GM04503 (cell line): ENCODE measurements at places on chromosomes 11 and 22.

DNA sequence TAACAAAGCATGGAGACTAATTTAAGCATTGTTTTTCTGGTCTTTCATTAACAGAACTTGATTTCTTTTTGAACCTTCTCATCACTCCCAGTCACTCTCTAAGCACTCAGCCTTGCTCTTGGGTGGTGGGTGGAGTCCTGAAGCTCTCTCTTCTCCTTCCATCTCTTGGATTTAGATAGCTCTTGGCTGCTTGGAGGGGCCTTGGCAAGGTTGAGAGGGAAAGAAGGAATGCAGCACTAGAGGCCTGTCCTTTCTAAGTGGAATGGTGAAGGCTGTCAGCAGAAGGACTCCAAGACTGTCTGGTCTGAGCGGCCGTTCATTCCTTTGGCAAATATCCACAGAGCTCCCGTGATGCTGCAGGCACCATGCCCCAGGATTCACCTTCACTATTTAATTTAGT is 168.6 kb upstream of the E2F8 start:
- DNase-seq = no peak

DNA sequence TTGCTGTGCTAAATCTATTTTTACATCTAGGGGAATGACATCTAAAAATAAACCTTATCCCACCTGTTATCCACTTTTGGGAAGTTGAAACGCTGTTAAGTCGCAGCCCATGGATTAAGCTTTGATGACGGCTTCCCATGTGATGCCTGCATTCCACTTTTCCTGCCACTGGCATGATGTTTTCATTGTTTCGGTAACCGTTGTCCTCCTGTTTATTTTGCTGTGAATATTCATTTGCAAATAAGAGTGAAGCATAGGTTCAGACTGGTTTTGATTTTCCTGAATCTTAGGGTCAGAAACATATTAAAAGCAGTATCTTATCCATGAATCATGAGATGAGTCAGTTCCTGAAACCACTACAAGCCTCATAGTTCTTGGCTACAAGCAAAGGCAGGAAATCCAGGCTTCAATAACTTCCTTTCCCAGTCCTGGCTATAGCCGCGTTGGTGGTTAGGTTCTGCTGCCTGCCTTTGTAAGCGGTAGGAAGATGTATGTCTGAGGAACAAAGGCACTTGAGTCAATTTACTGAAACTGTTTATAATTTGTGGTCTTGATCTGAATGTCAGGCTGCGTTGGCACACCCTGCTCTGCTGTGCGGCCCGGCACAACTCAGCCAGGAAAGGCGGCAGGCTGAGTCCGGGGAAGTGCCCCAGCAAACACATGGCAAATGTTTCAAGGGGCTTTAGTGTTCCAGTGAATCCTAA is 19.4 kb downstream of the TEAD1 start:
- peak; percentile 97 for DNase-seq

- peak; percentile 5 for DNase-seq
Measured at GRCh38 chr11:19218786-19219460, 17.1 kb upstream of the CSRP3 start.

- DNase-seq = no peak
Measured at GRCh38 chr11:65539744-65540289, 14.9 kb downstream of the SCYL1 start.

- DNase-seq = peak; percentile 60
Measured at GRCh38 chr11:46050003-46050461, 71.2 kb downstream of the PHF21A start.

DNA sequence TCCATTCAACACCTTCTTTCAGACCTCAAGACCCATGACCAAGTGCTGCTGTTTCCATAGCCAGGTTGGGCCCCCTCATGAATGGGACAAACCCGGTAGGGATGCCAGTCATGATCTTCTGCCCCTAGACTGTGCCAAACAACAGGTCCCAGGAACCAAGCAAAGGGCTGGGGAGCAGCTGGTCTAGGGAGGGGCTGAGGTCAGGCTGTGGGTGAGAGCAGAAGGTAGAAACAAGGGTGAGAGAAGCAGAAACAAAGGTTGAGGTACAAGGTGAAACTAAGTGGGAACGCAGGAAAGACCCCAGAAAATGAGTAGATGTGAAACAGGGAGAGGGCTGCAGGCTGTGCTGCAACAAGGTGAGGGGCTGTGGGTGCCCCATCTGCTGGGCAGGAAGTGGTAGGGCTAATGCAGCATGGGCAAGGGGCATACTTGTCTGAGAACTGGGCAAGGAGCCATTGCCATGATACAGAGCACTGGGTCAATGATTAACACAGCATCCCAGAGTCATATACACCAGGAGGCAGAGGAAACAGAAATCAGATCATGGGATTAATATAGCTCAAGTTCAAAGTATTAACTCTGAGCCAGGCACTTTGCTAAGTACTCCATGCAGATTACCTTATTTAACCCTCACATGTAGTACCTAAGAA is 45.9 kb downstream of the SLC1A2 start:
- no peak for DNase-seq

GRCh38 chr22:40031766-40032470 is 37.2 kb downstream of the FAM83F start:
- DNase-seq = no peak

GRCh38 chr11:86746514-86746913 is 53.8 kb upstream of the PRSS23 start:
- DNase-seq = no peak

DNA sequence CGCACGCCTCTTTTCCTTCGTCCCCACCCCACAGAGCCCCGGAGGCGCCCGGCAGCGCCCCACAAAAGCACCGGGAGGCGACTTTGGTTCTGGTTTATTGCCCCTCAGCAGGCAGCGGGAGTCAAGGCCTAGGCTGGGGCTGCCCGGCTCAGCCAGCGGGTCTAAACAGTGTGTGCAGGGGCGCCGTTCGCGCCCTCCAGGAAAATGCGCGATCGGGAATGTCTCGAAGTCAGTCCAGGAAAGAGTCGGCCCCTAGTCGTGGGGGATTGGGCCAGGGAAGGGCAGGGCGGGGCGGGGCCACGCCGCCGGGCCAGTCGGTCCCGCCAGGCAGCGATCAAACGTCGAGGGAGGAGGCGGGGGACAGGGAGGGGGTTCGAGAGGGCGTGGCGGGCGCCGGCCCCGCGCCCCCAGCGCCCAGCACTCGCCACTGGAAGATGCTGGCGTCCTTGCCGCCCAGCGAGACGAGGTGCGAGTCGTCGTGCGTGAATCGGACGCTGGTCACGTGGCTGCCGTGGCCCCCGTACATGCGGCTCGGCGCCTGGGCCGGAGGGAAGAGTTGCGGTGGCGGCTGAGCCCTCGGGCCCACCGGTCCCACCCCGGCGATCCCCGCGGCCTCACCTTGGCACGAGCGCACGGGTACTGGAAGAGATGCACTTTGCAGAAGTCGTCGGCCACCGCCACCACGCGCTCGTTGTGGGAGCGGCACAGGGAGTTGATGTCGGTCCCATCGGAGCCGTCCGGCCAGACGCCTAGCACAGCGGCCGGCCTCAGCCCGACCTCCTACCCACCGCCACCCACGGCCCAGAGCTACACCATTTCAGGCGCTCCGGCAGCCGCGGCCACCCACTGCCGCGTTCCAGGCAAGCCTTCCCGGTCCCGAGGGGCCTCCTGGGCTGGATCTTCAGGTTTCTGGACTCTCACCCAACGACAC is 741 bp upstream of the MTA2 start:
- no peak for DNase-seq

DNA sequence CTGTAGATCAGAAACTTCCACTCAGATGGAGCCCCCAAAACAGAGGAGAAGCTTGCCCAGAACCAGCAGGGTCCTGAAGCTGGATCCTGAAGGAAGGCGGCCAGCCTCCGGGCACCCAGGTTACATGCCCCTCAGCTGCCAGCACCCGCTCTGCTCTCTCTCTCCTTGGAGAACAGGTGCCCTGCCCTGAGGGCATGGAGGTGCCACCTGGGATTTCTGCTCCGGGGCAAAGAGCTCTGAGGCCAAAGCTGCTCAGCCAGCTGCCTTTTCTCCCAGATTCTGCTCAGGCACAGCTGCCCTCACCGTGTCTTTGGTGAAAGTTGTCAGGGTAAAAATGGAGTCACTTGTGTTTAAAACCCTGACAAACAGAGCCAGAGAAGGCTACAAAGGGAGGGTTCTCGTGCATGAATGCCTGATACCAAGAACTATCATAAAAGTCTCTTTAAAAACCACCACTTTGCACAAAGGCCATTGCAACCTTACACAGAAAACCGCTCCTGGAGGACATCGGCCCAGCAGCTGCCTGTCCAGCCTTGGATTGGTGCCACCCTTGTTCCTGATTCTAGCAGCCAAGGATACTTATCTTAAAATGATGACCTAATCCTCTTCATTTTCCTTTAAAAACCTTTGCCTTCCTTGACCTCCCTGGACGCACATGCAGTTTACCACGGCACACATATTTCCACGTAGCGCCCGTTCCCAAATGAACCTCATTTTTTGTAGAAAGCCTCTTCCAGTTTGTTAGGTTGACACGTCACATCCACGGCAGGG is 140.0 kb downstream of the CACNA1I start:
- no peak for DNase-seq

GRCh38 chr11:12200279-12200990 is 90.0 kb downstream of the MICAL2 start:
- DNase-seq = peak; percentile 73

DNA sequence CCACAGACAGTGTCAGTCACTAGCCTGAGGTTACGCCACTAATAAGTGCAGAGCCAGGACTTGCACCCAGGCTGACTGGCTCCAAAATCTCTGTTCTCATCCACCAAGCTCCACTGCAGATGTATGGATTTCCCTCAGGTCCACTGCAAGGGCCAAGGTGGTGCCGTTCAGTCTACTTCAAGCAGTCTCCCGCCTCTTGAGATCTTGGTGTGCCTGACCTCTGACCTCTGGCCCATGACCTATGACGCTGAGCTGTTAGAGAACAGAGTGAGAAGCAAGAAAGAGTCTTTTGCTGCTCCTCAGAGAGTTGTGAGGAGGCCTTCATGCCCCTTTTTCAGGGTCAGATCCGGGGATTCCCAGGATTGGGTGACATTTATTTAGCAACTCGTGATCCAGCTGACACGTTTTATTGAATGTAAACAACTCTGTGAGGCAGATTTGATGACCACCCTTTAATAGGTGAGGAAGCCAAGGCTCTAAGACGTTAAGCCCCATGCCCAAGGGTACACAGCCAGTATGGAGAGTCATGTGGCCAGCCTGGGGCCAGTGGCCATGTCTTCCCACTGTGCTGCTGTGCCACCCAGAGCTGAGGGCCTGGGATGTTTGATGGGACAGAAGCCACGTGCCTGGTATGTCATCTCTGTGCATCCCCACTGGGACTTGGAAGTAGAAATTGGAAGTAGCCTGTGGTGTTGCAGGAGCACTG is 25.2 kb downstream of the DCPS start:
- no peak for DNase-seq

GRCh38 chr11:121643479-121644186 is 190.9 kb upstream of the SORL1-AS1 start:
- DNase-seq = no peak

DNA sequence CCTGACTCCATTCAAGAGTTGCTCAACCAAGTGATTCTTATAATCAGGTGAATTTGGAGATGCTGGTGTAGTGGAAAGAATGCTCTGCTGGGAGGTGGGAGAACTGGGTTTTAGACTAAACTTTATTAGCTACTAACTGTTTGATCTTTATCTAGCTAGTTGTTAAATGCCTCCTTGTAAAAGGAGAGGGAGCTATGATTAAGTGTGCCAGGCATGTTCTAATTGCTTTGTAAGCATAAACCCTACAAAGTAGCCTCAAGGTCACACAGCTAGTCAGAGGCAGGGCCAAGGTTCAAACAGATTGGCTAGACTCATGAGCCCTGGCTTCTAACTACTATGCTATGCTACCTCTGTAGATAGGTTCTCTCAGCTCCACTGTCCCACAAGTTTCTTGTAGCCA is 105.5 kb downstream of the NXPE2 start:
- DNase-seq = no peak

- DNase-seq = no peak
Measured at GRCh38 chr11:77530879-77531278, 57.0 kb upstream of the PAK1 start.

DNA sequence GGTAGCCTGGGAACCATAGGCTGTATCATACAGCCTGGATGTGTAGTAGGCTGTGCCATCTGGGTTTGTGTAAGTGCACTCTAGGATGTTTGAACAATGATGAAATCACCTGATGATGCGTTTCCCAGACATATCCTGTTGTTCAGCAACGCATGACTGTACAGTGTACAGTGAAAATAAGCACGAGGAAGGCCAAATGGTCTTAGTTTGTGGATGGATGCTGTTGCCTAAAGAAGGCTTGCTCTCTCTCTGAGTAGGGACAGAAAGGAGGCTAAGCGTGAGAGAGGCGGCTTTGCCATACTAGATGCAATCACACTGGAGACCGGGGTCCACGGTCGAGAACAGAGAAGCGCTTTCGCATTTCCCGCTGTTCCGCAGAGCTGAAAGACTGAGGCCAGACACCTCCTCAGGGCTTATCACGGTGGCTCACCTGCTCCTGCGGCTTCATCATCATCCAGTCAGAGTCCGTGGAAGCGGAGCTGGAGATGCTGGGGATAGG is 27.6 kb upstream of the APLP2 start:
- peak; percentile 85 for DNase-seq

DNA sequence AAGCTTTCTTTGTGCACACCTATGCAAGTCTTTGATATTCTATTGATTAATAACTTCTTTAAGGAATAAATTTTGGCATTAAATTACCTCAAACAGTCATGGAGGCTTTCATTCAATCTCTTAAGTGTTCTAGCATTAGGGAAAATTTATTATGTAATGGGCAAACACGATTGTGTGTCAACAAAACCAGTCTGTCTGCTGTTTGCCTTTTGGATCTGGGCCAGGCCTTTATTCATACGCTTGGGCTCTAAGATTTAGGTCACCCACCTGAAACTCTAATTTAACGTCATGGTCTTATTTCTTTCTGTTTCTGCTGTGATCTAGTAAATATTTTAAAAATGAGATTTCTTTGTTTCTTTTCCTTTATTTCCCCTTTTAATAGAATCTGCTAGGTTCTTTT is 1270.6 kb downstream of the LRRC4C start:
- no peak for DNase-seq

- no peak for DNase-seq
Measured at GRCh38 chr11:12100429-12100828, 10.0 kb upstream of the MICAL2 start.

DNA sequence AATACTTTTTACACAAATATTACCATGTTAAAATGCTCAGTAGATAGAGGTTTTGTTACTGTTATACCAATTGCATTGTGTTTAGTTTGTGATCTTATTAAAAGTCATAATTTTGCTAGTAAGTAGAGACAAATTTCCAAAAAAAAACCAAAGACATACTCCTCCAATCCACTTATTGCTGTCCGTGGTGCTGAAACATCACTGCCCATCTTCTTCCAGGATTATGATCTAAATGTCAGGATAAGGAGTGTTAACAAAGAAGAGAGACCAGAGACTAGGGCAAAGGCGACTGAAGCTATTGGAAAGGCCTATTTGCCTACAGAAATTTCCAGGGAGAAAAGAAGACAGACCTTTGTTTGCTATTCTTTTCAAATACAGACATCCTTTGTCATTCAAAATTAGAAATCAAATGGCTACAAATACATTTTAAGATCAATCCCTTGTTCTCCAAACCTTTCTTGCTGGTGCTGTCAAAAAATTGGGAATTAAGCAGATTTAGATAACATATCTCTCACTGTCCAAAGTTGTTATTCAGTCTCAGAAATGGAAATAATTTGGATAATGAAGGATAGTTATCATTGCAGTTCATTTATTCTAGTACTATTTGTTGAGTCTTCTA is 199.7 kb downstream of the C11orf91 start:
- no peak for DNase-seq

GRCh38 chr22:43303166-43303565 is 40.0 kb downstream of the SCUBE1 start:
- no peak for DNase-seq

- DNase-seq = no peak
Measured at GRCh38 chr11:282171-282570, 4.0 kb downstream of the NLRP6 start.
